ENCODE measurements at places on chromosomes 7 and 10. TPM values are rescaled to one million over a fixed set of nuclear protein-coding genes. Genes with fewer than 3 reads are reported as not detected.

DNA sequence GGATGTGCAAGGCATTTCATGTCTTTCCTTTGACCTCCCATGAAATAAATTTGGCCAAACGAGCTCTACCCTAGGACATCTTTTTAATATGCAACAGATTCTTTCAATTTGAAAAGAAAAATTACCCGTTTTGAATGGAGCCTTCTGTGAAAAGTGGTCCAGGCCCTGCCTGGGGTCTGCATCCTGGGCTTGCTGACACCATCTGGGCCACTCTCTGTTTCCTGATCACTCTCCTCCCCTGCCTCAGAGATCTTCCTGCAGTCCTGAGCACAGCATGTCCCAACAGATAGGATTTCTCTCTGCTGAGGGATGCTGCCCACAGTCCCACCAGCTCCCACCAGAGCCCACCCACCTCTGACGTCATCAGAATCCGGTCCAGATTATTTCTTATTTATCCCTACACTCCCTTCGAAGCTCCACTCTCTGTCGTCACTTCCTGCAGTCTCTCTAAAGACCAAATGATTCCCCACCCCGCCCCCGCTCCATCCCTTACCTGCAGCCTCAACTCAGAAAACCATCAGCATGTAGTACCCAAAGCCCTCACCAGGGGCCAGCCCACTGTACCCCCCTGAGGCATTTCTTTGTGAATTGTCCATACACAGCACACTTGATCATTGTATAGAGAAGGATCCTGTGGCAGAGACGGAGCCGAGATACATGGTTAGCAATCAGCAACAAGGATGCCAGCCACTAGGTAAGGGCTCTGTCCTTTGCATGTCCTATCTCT, 192.1 kb upstream of the MGMT start:
- no peak for DNase-seq

DNA sequence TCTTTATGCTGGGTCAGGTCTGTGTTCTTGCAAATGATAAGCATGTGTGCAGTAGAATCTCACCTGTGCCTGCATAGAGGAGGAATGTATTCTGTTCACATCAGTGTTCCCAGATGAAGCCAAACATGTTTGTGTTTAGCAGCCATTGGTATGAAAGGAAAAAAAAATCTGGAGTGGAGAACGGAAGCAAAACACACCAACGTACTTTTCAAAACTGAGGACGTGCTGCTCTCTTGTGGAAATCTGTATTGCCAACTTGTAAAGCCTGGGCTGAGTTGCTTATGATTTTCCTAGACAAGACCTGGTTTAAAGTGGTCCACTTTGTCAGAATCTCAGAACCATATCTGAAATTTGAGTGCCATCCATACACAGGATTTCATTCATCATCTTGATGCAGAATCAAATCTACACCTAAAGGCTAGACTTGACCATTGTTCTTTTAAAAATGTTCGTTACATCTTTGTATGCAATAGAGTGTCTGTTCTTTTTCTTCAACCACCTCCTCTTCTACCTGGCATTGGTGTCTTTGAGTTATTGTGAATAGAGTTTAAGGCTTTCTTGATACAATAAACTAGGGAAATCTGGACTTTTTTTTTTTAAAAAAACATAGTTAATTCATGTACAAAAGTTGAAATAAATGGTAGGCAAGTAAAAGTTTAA, 367.7 kb downstream of the PHF14 start:
- no peak for DNase-seq

GRCh38 chr10:78436222-78436573, 402.5 kb downstream of the RPS24 start:
- no peak for DNase-seq

DNA sequence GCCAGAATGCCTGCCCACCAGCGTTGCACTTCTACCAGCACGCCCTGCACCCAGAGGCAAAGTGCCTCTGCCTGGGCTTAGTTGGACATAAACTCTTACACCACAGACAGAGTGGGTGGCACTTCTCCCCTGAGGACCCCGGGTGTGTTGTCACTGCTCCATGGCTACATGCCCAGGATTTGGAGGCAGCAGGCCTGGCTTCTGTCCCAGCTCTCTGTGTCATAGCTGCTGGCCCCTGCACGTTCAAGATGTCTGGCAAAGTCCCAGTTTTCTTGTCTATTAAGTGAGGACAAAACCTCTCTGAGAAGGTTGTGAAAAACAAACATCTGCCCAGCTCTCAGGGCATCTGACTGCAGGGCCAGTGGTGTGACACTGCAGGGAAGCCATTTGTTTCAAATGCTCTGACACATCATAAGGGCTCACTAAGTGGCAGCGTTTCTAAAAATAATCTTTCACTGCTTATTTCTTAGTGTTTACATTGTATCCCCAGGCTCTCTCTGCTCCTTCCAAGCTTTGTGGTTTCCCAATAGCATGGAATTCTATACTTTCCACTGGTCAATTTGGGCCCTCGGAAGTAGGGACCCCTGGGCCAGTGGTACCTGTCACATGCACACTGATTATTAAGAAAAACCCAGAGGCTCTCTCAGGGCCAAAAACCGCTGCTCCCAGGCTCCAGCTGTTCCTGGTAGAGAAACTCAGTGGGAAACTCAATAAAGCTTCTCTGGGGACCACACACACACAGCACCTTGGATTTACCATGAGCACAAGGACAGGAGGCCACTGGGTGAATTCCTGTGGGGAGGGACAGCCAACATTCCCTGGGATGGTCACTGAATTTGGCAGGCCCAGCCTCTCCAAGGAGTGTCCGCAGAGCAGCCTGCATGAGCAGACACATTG, 86.2 kb upstream of the ANLN start:
- DNase-seq, result no peak

DNA sequence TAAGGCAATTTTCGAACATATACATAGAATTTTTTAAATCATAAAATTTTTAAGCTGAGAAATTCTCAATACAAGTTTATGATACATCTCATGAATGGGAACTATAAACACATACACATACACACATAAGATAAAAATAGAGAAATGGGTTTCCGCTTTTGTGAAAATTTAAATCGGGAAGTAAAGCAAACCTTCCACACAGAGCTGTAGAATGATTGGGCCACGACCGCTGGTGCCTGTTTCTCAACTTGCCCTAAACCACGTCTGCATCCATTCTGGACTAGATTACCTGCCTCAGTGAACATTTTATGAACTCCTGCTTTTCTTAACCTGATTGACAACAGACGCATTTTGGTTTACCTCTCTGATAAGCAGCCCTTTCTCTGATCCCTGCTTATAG, 264.4 kb downstream of the SKAP2 start:
- no peak for DNase-seq

GRCh38 chr7:139651914-139652313, 125.9 kb downstream of the HIPK2 start:
- DNase-seq, result no peak

- no peak for DNase-seq
Measured at GRCh38 chr7:45391618-45392451, 182.3 kb upstream of the ADCY1 start.

GRCh38 chr7:146826329-146826728, 709.7 kb downstream of the CNTNAP2 start:
- no peak for DNase-seq

- DNase-seq, result peak; percentile 33
Measured at GRCh38 chr7:118288098-118288497, 63.6 kb downstream of the ANKRD7 start.

The CARD11 gene
- 178 TPM for total RNA-seq

The GRID1 gene
- total RNA-seq, result not detected
